Osteocyte (in vitro differentiated cells): ENCODE measurements at places on chromosomes 1 and 21. TPM values are rescaled to one million over a fixed set of nuclear protein-coding genes. Genes with fewer than 3 reads are reported as not detected.

Gene SMPDL3B
- not detected in 2 replicates for total RNA-seq

DNA sequence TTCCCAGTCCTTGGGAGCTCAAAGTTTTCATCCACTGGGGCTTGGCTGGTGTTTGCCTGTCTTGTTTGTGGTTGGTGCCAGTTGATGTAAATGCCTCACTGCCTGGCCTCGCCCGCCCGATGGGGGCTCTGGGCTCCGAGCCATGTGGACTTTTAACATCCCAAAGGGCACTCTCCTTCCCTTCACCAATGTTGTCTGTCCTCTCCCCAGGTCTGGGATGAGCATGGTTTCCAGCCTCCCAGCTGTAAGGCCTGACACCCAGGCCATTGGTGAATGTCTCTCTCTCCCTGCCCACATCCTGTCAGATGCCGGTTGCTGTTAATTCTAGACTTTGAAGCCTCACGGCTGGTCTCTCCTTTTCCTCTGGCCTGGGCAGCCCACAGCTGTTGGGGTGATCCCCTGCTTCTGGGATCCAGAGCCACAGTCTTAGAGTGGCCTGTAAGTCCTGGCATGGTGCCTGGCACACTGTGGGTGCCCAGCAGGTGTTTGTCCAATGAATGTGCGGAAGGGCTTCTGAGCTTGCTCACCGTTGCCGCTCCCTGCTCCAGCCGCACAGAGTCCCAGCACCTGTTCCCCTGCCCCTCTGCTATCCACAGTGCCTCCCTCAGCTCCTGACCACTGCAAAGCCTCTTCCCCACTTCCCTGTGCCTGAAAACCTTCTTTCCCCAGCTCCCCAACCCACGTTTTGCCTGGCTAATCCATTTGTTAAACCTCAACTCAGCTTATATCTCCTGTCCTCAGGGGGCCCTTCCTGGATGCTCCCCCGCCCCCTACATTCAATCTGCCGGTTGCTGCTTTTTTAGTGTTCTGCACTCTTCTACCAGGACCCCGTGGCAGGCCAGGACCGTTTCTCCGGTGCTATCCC lies 3.3 kb upstream of the C1orf174 start:
- no peak for DNase-seq

GRCh38 chr1:41474490-41475271 lies 9.8 kb downstream of the EDN2 start:
- DNase-seq = no peak

DNA sequence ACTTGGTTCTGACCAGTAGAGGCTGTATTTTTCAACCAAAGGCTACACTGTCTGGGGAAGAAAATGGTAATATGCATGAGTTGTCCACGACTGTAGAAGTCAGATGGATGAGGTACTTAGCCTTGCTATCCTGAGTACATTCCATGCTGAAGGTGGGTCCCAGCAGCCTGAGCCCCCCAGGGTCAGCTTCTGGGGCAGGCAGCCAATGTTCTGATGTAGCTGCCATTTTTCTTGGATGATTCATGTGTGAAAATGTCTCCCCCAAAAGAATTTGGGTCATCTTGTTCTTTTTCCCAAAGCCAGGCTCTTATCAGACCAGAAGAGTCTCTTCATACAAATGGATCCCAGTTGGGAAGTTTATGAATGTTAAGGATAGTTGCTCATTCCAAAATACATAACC lies 172.2 kb upstream of the UBE2U start:
- no peak for DNase-seq

GRCh38 chr1:14474856-14475255 lies 123.6 kb upstream of the KAZN start:
- DNase-seq = no peak

- no peak for DNase-seq
Observed at GRCh38 chr1:182340233-182341058, 51.1 kb downstream of the GLUL start.

Gene PTCH2
- 1.4 TPM in 2 replicates for total RNA-seq

GRCh38 chr1:201681375-201681774 lies 142.4 kb downstream of the NAV1 start:
- DNase-seq = no peak

DNA sequence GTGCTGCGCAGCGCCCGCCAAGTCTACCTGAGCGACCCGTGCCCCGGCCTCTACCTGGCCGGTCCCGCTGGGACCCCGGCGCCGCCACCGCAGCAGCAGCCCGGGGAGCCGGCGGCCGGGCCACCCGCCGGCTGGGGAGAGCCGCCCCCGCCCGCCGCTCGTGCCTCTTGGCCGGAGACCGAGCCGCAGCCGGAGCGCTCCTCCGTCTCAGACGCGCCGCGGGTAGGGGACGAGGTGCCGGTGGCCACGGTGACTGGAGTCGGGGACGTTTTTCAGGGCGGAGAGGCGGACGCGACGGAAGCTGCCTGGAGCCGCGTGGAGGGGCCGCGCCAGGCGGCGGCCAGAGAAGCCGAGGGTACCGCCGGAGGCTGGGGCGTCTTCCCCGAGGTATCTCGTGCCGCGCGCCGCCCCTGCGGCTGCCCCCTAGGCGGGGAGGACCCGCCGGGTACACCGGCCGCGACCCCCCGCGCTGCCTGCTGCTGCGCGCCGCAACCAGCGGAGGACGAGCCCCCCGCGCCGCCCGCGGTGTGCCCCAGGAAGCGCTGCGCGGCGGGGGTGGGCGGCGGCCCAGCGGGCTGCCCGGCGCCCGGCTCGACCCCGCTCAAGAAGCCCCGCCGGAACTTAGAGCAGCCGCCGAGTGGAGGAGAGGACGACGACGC lies 646 bp downstream of the IER5 start:
- DNase-seq = no peak

DNA sequence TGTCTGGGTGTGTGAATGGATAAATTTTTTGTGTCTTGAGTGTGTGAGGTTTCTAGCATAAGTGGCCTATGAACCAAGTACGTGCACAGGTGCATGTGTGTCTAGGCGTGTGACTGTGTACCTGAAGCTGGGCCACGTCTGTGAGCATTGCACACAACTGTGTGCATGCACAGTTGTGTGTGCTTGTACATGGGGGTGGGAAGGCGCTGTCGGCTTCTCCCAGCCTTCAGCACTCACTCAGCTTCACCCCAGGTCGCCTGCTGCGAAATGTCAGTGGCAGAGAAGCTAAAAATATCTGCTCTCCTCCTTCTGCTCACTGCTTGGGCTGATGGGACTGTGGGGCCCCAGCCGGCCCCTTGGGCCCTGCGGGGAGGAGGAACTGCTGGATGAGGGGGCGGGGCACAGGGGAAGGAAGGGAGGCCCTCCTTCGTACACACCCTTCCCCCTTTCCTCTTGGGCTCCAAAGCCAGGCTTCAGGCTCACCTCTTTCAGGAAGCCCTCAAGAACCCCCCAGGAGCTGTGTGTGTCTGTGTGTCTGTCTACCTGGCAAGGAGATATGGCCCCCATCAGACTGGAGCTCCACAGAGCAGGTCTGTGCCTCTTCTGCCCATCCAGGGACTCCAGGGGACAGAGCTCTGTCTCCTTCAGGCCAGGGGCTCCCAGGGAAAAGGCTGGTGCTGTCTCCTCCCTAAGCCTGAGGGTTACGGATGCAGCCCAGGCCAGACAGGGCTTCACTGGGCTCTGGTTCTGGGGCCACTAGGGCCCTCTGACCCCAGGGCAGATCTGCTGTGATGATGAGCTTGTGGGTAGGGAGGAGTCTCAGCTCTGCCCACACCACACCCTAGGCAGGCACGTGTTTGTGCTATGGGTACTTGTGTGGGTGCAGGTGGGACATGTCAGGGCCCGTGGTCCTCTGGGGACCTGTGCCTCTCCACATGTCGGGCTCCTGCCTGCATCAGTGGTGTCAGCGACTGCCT lies 35.6 kb upstream of the WASF2 start:
- DNase-seq = no peak

DNA sequence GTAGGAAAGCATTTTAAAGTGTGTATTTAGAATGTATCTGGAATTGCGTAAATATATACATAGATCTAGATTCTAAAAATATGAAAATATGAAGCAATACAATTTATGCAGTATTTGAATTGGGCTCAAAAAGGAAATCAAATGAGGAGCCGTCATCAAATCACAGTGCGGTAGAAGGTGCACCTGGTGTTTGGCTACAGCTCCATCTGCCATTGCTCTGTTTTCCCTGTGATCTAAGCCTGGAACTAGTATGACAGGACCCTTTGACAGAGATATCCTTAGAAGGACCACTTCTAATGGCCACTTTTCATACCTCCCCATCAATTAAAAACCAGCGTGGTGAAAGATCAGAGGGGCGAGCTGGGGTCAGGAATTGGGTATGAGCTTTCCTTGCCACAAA lies 202.6 kb downstream of the NFIA start:
- DNase-seq = no peak

- no peak for DNase-seq
Observed at GRCh38 chr1:199291022-199291740, 652.3 kb downstream of the PTPRC start.

DNA sequence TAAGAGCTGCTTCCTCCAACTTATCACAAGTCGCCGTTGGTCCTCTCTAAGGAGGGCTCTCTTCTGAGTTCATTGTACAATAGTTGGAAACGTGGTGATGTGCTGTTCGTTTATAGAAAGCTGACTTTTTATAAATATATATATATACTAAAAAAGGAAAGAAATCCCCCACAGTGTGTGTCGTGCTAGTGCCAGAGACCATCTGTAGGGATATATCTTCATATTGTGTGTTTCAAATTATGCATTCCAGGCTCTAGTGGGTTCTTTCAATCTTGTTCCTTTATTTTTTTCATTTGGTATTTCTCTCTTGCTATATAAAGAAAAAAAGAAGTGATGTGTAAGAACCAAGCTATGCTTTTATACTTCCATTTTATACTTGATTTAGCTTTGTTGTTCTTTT lies 111.8 kb downstream of the TAS1R2 start:
- no peak for DNase-seq

DNA sequence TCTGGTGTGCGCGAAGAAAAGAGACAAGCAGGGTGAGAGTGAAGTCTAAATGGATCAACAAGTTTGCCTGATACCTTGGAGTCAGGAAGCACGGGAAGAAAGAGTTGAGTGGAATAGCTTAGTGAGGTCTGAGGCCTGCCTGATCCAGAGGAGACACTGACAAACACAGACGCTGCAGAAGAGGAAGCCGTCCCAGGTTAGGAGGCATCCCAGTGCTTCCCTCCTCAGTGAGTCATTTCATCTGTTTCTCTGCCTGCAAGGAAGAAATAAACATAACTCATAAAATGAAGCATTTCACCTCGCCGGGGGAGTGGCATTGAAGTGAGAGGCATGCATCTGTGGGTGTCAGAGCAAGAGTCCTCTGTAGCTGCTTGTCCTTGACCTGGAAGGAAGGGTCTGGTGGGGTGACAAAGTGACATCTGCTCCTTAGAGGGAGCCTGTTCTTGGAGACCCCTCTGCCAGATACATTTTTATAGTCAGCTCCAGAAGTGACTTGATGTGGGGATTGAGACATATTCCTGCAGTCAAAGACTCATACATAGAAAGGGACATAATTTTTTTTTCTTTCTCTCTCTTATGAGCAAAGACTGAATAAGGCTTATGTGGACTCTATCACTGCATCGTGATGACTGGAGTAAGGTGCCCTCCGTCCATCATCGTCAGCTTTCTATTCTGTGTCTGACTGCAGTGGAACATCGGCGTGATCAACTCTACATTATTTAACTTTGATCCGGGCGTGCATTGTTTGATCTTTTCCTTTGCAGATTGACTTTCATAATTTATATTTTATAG lies 256.7 kb downstream of the KIF26B start:
- DNase-seq = no peak

DNA sequence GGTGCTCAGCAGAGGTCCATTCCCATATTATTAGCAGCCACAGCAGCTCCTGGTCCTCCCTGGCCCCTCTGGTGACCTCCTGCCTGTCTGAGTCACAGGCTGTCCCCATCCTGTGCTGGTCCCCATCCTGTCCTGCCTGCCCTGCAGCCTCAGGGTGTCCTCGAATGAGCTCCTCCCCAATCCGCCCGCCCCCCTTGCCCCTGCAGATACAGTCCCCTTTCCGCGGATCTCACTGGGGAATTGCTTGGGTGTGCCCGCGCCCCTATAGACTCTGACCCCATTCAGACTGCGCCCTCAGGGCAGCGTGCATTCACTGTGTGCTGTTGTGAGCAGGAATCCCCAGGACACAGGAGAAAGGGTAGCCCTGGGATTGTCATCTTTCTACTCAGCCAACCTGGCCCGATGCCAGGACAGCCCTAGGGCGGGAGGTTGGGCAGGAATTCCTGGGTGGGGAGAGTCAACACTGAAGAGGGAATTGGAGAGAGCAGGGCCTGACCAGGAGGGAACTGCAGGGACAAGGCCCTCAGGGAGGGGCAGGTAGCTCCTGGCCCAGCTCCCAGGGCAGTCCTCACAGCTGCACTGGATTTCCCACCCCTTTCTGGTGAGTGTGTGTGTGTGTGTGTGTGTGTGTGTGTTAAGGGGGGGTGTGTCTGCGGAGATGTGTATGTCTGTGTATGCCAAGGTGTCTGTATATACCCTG lies 1.1 kb upstream of the GUCA2A start:
- DNase-seq = peak; percentile 94

DNA sequence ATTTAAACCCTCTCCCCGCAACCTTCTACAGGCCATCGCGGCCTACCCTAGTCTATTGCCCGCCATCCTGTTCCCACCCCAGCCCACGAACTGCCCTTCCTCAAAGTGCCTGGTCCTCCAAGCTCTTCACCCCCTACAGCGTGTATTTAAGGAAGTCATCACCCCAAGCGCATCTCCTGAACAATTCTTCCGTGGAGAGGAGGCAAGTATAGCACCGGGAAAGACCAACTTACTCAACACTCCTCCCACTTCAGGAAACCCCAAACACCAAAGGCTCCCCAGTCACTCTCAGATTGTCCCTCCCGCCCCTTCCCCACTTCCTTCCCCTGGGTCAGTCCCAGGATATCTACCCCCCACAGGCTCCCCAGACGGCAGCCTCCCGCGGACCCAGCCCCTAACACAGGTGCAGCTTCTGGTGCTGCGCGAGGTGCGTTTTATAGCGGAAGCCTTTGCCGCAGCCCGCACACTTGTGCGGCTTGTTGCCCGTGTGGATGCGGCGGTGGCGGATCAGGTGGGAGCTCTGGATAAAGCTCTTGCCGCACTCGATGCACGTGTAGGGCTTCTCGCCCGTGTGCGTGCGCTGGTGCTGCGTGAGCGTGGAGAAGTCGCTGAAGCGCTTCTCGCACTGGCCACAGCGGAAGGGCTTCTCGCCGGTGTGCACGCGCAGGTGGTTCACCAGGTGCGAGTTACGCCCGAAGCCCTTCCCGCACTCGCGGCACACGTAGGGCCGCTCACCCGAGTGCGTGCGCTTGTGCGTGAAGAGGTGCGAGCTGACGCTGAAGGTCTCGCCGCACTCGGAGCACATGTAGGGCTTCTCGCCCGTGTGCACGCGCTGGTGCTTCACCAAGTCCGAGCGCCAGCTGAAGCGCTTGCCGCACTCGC lies 25.5 kb downstream of the ZNF697 start:
- no peak for DNase-seq

Gene CRNN
- total RNA-seq = not detected in 2 replicates
